Dermis microvascular lymphatic vessel endothelial cell (primary cell): ENCODE measurements at places on chromosomes 3 and 15. TPM values are rescaled to one million over a fixed set of nuclear protein-coding genes. Genes with fewer than 3 reads are reported as not detected.

Gene RAB5A
- total RNA-seq, result 62.4 and 91.8 TPM in 2 replicates

- DNase-seq, result no peak
Observed at GRCh38 chr15:100308608-100309007, 33.2 kb downstream of the ADAMTS17 start.

Gene PML
- 28.9 and 62.2 TPM in 2 replicates for total RNA-seq

DNA sequence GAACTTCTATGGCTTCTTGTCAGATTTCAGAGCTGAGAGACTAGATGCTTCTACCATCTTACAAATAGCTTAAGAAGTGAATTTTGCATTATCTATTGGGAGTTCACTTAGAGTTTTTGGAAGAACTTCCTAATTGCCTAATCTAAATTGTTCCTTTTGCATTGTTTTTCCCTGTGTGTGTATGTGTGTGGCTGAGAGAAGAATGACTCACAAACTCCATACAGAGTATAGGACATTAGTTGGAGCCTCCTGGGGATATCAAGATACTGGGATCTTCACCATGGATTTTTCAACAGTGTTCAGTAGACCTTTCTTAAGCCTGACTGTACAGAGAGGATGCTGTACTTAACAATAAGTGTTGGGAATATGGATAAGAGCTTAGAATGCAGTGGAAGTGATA is 10.9 kb downstream of the TLNRD1 start:
- no peak for DNase-seq

DNA sequence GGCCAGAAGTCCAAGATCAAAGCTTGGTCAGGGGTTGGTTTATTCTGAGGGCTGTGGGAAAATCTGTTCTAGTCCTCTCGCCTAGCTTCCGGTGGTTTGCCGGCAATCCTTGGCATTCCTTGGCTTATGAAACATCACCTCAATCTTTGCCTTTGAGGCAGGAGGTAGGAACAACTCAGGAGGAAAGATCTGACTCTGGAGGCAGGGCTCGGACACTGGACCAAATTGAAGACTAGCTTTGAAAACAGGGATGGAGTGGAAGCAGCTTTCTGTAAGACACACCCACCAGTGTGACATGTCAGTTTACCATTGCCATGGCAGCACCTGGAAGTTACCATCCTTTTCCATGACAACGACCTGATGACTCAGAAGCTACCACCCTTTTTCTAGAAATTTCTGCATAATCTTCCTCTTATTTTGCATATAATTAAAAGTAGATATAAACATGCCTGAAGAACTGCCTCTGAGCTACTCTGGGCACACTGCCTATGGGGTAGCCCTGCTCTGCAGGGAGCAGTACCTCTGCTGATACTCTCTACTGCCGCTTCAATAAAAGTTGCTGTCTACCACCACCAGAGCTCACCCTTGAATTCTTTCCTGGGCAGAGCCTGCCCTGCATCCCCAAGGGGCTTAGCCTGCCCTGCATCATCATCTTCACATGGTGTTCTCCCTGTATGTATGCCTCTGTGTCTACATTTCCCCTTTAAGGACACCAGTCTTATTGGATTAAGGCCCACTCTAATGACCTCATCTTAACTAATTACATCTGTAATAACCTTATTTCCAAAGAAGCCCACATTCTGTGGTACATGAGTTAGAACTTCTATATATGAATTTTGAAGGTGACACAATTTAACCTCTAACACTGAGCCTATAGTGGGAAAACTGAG is 38.3 kb upstream of the TM4SF4 start:
- DNase-seq, result no peak

Gene UBXN7
- 17.1 and 18.2 TPM in 2 replicates for total RNA-seq

GRCh38 chr3:185439745-185440466 is 58.9 kb downstream of the TMEM41A start:
- DNase-seq, result no peak

- DNase-seq, result no peak
Observed at GRCh38 chr3:163327086-163327485, 1751.2 kb downstream of the SI start.

- no peak for DNase-seq
Observed at GRCh38 chr15:70236341-70237086, 138.8 kb upstream of the TLE3 start.
